Gastrocnemius medialis (tissue), 4 donors: ENCODE measurements at places on chromosomes 12 and 14.

GRCh38 chr14:56715938-56716337 lies 94.3 kb downstream of the OTX2 start:
- H3K27ac ChIP-seq: no peak overlapping the region
- no peak for DNase-seq
- H3K36me3 ChIP-seq: no peaks in the 10 kb centered on the region
- H3K4me1 ChIP-seq: no peaks in the 10 kb centered on the region

DNA sequence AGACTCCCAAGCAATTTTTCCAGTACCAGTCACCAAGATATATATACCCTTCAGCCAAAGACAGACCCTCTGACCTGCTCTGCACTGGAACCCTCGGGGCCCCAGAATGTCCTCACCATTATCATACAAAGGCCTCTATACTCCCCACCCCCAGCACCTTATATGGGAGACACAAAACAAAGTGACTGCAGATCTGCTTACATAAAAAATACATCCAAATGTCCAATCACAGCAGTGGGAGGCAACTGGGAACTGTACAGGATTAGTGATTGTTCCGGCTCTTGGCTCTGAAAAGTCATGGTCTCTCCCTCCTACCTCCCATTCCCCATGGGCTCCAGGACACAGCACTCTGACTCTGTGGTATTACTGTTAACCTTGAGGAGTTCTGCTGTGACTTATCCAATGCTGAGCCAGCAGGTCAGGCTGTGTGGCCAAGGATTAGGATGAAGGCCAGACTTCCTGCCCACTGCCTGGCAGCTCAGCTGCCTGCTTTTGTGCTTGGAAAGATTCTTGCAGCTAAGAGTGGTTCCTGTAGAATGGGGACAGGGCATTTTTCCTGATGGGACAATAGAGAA lies 13.7 kb downstream of the OXA1L start:
- no peaks in the 10 kb centered on the region for H3K4me1 ChIP-seq
- H3K36me3 ChIP-seq: no peaks in the 10 kb centered on the region
- H3K27me3 ChIP-seq: no peaks in the 10 kb centered on the region

DNA sequence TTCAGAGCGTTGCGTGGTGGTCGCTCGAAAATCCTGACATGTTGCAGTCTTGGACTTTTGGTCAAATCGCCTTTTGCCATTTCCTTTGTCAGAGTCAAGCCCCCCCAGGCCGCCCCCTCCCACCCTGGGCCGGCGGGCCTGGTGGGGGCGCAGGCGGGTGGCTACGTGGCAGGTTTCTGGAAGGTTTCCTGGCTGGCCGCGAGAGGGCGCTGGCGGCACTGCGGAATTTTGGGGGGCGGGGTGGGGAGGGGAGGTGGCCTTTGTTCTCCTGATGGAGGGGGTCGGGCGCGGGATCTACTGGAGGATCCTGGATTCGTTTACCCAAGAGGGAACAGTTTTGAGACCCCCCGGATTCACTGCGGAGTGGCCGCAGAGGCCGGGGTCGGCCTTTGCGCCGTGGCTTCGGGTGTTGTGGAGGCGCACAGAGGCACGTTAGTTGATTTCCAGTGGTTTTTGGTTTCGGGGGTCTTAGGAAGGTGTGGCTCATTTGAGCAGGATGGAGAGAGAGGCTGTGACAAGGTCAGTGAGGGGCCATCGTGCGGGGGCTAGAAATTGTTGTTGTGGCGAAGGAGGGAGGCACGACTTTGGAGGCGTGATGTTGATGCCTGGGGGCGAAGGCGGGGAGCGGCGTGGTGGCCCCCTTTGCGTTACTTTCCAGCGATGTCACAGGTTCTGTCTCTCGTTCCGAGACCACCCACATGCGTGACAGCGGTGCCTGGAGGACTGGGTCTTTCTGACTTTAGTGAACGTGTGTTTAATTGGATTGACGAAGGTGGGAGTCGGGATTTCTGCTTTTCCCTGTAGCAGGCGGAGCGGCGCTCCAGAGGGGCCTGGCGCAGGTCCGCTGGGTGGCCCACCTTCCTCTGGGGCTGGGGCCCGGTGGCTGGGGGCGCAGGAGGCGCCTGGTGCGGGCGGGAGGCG lies 1.4 kb downstream of the MEG3 start:
- peaks cover 23% of the 10 kb centered on the region for H3K27me3 ChIP-seq
- no peak overlapping the region for H3K4me3 ChIP-seq
- H3K36me3 ChIP-seq: no peaks in the 10 kb centered on the region

- H3K27me3 ChIP-seq: no peaks in the 10 kb centered on the region
- H3K4me1 ChIP-seq: no peaks in the 10 kb centered on the region
- peak overlapping the region; percentile 77 for H3K27ac ChIP-seq
- DNase-seq: no peak
Observed at GRCh38 chr12:62787023-62787422, 147.9 kb downstream of the PPM1H start.

- H3K27me3 ChIP-seq: no peaks in the 10 kb centered on the region
- H3K4me3 ChIP-seq: no peak overlapping the region
- H3K4me1 ChIP-seq: peaks cover 66% of the 10 kb centered on the region
- no peaks in the 10 kb centered on the region for H3K36me3 ChIP-seq
- no peak for DNase-seq
Observed at GRCh38 chr14:75170772-75171171, 5.6 kb downstream of the TMED10 start.
